Ovary (tissue), 10 donors: ENCODE measurements at places on chromosomes 2 and 18. TPM values are rescaled to one million over a fixed set of nuclear protein-coding genes. Genes with fewer than 3 reads are reported as not detected.

DNA sequence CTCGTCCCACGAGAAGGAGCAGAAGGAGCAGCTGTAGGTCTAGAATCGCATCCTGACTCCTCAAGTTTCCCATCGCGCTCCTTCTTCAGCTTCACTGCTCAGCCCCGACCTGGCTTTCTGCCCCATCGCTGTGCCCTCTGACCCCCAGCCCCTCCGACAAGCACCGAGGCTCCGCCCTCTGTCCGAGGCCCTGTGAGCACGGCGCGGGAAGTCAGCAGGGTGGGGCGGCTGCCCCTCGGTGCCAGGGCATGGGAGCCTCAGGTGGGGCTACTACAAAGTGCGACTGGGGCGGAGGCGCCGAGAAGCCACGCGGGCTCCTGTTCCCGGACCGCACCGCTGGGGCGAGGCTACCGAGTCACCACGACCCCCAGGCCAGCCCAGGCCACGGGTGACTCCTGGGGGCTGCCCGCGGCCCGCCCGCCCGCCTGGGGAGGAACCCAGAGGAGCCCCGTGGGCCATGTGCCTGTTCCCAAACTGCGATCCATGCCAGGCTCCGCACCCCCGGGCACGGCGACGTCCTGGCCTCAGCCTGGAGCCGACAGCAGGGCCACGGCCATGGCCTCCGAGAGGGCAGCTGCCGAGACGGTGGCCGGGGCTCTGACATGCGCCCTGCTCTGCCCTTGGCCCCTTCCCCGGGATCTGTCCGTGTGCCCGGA, 36.6 kb upstream of the ID2 start:
- no peak for DNase-seq

Gene ATL2
- polyA plus RNA-seq, result 53.6 TPM

DNA sequence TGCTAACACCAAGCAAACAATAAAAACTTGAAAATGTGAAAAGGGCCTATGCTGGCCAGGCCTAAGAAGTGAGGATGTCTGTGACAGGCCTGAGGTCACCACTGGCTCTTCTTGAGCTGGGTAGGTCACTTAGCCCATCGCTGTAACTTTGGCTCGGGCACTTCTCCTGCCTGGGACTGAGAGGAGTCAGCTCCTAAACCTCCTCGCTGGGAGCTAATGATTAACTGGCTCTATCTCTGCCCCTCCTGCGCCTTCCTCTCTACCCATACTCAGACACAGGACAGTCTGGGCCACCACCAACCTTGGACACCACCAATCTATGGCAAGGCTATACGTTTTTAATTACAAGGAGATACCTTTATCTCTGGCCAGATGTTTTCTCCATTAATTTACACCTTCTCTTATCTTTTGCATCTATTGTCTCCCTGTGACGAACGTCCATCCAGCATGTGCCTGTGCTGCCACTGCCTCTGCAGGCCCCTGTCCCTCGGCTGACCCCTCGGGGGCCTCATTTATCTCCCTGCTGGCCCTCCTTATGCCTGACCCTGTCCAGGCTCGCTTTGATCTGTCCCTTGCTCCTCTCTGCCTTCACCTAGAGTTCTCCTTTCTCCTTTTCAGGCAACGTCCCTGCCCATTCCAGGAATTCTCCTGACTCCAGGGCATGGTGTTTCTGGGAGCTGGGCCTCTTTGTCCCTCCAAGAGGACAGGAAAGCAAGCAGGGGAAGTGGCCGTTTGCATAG, 149.1 kb upstream of the GATA6 start:
- no peak for DNase-seq

DNA sequence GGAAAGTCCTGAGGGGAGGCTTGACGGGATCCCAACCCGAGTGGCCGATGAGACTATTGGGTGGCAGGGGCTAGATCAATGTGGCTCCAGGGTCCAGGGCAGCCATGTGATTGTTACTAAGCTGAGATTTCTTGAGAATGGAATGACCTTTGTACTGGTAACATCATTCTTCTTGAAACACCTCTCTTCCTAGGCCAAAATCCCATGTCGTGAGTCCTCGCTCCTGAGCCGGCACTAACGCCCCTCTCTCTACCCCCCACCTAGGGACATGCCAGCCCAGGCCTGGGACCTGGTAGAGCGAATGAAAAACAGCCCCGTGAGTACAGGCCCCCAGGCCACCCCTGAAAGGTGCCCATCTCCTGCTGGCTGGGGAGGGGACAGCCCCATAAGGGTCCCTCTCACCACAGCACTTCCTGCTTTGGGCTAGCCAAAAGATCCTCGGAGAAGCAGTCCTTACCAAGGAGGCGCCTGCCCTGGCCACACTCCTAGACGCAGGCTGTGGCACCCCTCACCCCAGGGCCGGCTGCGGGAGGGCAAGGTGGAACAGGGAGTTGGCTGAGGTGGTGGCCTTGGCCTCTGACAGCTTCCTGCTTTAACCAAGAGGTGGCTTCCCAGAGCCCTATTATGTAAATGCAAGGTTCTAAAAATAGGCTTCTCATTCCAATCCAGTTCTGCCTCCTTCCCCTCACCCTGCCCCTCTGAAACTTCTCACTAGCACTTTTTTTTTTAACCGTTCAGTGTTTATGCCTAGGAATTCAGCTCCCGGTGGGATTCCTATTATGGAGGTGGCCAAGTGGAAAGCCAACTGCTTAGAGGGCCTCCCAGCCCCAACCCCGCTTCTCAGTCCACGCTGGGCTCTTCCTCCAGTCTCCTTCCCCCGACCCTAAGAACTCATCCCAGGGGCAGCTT, 126.6 kb upstream of the PPP1CB start:
- peak; percentile 92 for DNase-seq

DNA sequence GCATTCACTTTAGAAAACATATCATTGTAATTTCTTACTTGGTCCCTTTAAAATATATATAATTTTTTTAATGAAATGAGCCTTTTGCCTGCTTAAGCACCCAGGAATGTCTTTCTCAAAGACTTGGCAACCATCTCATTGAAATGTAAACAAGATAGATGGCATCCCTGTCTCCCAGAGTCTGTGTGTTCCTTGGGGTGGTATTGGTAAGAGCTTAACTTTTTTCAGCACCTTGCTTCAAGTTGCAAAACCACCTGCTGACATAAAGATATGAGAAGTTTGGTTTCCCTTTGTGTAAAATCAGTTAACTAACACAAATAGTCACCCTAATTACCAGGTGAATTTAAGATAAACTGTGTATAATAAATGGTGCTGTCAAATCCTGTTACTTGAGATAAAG, 266.9 kb downstream of the DSC3 start:
- DNase-seq, result no peak

Gene COL4A3
- polyA plus RNA-seq, result 2.9 TPM

- no peak for DNase-seq
Measured at GRCh38 chr2:40431600-40431955, 20.3 kb downstream of the SLC8A1 start.

- no peak for DNase-seq
Measured at GRCh38 chr18:47531717-47532116, 280.3 kb upstream of the SKOR2 start.

Gene ANKRD30BL
- 0.47 TPM for polyA plus RNA-seq

Gene CREG2
- 0.04 TPM for polyA plus RNA-seq

DNA sequence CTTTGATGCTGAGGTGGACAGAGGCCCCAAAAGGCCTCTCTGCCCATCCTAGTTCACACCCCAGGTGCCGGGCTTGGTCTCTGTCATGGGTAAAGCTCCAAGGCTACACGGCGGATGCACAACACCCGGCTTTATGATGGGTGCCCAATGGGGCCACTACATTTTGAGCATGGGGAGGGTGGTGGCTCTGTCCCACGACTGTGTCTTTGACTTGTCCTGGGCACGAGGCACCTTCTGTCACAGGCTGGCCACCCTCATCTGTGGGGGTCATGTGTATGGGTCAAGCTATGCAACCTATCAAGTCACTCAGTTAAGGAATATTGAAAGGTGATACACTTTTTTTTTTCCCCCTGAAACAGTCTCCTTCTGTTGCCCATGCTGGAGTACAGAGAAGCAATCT, 63.7 kb downstream of the EDAR start:
- no peak for DNase-seq

GRCh38 chr18:42192251-42193248, 237.5 kb downstream of the PIK3C3 start:
- DNase-seq, result no peak

DNA sequence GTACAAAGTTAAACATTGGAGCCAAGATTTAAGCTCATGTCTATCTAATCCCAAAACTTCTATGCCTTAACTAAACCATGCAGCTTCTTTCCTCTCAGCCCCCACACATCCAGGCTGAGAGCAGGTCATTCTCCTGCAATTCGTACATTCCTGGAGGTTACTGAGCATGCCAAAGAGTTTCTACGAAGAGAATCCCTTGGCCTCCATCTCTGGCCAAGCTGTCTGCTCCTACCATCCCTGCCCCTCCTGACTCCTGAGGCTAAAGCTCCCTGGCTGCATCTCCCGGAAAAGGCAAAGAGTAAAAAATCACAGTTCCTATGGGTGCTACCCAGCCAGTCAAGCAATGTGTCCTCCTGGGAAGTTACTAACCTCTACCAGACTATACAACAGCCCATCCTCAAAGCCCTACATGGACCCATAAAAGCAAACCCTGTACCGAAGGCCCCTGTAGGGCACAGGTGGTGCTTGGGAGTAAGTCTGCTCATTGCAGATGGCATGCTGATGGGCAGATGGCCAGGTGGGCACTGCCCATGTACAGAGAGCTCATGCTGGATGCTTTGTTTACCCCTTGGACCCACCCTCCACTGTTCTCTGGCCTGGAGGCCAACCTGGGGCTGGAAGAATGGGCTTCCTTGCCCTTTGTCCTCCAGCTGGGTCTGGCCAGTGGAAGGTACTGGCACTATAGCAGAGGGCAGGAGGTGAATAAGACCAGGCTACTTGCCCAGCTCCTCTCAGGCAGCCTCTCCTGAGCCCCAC, 99.5 kb downstream of the TTC32 start:
- no peak for DNase-seq

Gene ATOH8
- 37.3 TPM for polyA plus RNA-seq

DNA sequence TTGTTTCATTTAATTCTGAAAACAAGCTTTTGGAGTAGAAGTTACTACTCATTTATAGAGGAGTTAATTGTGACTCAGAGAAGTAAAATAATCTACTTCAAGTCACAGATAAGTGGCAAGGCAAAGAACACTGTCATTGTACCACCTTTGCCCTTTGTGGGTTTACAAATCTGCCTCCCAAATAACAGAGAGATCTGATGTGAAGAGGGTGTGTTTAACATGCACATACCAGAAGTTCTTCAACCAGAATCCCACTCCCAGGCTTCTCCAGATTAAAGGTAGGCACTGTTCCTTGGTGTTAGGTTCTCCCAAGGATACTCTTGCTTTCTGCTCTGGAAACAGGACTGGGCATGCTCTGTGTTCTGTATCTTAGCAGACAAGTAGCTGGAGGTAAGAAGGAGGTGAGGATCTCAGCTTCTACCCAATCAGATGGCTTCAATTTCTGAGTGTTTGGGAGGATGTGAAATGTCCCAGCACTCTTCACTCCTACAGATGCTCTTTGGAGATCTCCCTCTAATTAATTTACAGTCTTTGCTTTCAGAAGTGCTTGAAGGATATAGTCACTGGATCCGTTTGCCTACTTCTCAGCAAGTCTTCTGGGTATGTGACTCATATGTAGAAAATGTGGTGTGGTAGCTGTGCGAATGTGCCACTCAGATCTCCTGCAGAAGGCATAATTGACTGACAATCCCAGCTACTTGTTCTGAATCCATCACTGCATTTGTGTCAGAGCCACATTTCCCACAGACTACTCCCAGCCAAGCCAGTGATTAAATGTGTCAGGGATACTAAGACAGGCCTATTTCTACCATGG, 111.1 kb downstream of the KLHL14 start:
- DNase-seq, result no peak

Gene MAL
- polyA plus RNA-seq, result 0.90 TPM

DNA sequence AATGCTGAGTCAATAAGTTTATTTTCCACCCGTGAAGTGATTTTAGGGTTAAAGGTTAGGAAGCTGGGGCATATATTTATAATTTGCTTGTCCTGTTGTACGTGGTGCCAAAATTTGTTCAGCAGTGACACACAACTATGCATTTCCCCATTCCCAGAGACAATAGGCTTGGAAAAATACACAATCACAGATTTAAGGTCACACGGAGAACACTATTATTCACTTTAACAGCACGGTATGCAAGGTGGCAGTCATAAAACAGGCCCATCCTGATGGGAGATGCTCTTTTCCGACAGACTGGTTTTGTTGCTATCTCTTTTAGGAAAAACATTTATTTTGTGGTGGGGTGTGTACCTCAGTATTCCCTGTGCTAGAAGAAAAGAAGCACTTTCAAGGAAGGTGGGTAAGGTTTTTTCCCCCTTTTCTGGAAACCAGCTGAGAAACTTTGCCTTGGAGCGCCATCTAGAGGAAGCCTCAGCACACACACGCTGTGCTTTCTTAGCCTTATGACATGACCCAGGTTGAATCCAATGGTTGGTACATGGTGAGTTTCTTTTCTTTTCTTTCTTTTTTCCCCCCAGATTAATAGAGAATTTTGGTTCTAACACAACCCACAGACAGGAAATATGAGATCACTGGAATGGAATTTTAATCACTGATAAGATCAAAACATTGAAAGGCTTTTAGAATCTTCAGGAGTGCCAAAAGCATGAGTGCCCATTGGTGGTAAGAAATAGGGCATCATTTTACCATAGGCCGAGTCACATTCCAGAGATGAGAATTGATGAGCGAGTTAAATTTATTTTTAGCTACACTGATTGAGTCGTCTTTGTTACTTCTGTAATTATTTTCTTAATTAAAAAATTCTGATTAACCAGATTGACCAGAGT, 332.1 kb downstream of the AGPS start:
- peak; percentile 73 for DNase-seq

- DNase-seq, result no peak
Measured at GRCh38 chr2:134152045-134153010, 101.5 kb upstream of the MGAT5 start.

DNA sequence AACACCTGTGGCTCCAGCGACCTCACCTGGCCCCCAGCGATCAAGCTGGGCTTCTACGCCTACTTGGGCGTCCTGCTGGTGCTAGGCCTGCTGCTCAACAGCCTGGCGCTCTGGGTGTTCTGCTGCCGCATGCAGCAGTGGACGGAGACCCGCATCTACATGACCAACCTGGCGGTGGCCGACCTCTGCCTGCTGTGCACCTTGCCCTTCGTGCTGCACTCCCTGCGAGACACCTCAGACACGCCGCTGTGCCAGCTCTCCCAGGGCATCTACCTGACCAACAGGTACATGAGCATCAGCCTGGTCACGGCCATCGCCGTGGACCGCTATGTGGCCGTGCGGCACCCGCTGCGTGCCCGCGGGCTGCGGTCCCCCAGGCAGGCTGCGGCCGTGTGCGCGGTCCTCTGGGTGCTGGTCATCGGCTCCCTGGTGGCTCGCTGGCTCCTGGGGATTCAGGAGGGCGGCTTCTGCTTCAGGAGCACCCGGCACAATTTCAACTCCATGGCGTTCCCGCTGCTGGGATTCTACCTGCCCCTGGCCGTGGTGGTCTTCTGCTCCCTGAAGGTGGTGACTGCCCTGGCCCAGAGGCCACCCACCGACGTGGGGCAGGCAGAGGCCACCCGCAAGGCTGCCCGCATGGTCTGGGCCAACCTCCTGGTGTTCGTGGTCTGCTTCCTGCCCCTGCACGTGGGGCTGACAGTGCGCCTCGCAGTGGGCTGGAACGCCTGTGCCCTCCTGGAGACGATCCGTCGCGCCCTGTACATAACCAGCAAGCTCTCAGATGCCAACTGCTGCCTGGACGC, 4.9 kb downstream of the GPR35 start:
- no peak for DNase-seq

- DNase-seq, result no peak
Measured at GRCh38 chr18:49569724-49570123, 7.9 kb downstream of the LIPG start.

Gene AQP12A
- polyA plus RNA-seq, result not detected

- peak; percentile 62 for DNase-seq
Measured at GRCh38 chr2:217934321-217935131, 68.3 kb downstream of the TNS1 start.

Gene SPATA3
- polyA plus RNA-seq, result not detected
